ENCODE measurements at places on chromosomes 3 and 15.

DNA sequence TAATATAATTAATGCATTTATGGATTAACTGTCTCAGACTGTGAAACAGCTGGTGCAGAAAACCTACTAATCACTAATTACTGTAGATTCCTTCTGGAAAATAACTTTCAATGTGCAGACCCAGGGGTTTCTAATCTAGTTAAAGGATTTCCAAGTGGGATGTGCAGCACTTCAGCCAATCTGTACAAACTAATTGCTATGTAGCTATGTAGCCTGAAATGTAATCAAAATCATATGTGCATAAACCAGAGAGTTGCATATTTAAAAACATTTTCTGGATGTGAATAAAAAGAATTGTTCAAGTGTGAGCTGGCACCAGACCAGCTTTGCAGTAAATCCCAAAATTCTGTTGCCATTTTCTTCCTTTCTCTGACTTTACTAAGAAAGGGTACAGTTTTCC lies 127.5 kb upstream of the CD96 start:
- no peak for DNase-seq

GRCh38 chr3:113714702-113715101 lies 18.3 kb upstream of the USF3 start:
- no peak for DNase-seq

GRCh38 chr3:100665230-100665629 lies 44.1 kb upstream of the TFG start:
- DNase-seq: peak; percentile 72

DNA sequence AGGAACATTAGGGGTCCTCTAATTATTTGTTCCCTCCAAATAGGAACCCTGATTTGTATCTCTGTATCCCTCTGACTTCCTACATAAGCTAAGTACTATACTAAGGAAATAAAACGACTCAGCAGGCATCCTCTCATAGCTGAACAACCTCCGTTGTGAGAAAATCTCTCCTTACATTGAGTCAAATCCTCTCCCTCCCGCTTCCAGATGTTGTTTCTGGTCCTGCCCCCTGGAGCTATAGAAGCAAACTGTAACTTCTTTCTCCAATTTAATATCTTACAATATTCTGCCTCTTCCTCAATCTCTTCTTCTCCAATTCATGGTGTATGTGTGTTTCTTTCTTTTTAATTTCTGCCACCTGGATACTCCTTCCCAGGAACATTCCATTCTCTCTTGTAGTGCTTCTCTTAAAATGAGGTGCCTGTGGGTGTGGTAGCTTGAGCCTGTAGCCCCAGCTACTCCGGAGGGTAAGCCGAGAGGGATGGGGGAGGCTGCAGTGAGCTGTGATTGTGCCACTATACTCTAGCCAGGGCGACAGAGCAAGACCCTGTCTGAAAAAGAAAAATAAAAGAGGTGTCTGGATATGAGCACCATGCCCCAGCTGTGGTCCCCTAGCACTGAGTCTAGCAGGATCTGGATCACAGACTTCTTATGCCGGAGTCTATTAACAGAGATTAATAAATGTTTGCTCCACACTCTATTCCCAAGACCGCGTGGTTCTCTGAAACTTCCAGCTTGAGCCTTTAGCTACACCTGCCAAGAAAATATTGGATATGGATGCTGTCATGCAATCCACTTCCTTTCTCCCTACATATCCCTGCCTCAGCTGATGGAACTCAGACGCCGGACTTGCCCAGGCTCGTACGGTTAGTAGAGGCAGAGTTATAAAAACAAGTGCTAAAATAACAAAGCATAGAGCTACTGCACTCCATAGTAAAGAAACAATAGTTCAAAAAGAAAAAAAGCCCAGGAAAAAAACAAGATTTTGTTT lies 42.9 kb upstream of the NEO1 start:
- DNase-seq: no peak

DNA sequence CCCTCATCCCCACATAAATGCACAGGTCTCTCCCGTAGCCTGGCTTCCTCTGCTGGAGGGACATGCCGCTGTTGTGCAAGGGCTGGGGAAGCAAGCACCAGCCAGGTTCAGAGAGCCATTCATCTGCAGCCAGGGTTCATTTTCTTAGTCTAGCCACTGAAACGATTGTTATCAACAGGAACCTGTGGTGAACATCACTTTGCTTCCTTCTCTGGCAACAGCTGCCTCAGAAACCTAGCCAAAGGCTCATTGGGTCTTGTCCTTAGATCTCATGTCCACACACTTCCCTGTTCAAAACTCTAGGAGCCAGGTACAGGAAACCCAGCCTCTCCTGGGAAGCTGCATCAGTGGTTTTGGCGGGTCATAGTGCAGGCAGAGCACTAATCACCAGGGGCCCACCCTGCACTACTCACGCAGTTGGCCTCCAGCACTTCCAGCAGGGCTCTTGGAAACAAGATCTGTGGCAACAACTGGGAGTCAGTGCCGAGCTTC lies 47.0 kb downstream of the OXNAD1 start:
- peak; percentile 82 for DNase-seq

DNA sequence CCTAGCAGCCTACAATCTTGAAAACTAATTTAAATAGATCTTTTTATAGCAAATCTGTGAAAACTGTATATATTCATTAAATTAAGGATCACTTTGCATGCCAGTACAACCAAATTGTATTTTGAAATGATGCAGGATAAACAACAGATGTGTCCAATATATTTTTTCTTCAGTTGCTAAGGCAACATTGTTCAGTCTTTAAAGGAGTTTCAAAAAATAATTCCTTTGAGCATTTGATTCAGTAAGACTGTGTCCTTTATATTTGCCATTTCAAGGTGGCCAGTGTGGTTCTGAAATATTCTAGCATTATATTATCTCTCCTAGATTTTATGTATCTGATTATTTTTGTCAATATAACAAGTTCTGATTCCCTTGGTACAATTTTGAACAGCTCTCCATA lies 254.7 kb downstream of the PLOD2 start:
- no peak for DNase-seq

DNA sequence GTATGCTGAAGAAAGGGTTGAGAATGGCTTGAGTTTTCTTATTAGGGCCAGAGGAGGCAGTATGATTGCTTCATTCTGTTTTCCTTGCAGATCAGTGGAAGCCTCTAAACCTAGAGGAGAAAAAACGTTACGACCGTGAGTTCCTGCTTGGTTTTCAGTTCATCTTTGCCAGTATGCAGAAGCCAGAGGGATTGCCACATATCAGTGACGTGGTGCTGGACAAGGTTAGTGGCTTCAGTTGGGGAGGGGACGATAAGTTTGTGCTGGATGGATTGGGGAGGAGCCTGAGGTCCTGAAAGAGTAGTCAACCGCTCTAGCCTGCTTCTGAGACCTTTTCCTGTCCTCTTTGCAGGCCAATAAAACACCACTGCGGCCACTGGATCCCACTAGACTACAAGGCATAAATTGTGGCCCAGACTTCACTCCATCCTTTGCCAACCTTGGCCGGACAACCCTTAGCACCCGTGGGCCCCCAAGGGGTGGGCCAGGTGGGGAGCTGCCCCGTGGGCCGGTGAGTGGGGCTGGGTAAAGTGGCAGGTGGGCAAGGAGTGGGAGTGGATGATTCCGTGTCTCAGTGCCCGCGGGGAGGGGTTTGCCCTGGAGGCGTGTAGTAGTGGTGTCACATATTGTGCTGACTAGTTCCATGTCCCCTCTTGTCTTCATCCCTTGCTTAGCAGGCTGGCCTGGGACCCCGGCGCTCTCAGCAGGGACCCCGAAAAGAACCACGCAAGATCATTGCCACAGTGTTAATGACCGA lies 8.5 kb downstream of the EIF4G1 start:
- DNase-seq: no peak

- DNase-seq: no peak
Observed at GRCh38 chr3:167602041-167602440, 51.7 kb downstream of the WDR49 start.

- DNase-seq: no peak
Observed at GRCh38 chr3:146164971-146165769, 4.2 kb upstream of the PLOD2 start.

DNA sequence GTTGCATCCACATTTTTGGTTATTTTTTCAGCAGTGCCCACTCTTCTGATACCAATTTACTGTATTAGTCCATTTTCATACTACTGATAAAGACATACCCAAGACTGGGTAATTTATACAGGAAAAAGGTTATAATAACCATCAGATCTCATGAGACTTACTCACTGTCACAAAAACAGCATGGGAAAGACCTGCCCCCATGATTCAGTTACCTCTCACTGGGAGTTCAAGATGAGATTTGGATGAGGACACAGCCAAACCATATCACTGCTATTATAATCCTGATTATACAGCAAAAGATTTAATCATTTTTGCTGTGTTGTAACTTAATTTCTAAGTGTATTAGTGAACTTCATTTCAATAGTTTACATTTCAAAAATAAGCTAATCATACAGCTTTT lies 6.6 kb downstream of the ZBED2 start:
- DNase-seq: no peak

DNA sequence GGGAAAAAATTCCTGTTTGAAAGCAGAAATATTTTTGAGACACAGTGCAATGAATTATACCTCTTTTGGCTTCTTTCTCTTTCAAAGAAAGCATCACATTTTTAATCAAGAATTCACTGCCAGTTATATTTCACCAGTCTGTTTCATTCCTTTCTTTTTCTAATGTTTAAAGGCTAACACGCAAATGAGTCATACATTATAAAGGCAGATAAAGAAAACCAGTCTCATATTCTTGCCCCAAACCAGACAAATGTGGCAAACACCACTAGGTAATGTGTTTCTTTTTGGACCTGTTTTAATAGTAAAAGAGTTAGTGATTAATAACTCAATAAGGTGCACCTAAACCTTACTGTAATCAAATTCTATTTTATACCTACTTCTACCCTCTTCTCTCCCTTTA lies 83.8 kb downstream of the PLOD2 start:
- no peak for DNase-seq

GRCh38 chr3:129673897-129674797 lies 67.7 kb upstream of the PLXND1 start:
- no peak for DNase-seq

Data from activated CD4-positive, alpha-beta T cell treated with anti-CD3 and anti-CD28 coated beads, Interleukin-2, amount 50 U/mL, for 16 hours (primary cell).